ENCODE measurements at places on chromosomes 16 and 17. TPM values are rescaled to one million over a fixed set of nuclear protein-coding genes. Genes with fewer than 3 reads are reported as not detected.

HOXB6 gene
- 2.9 TPM for total RNA-seq

KCNH4 gene
- total RNA-seq = not detected

CTRL gene
- total RNA-seq = 0.49 TPM

VASN gene
- total RNA-seq = 20.6 TPM

PPM1E gene
- 0.89 TPM for total RNA-seq

ZPBP2 gene
- not detected for total RNA-seq

USP22 gene
- 137 TPM for total RNA-seq

TBC1D3B gene
- 0.39 TPM for total RNA-seq

CDR2L gene
- 3.6 TPM for total RNA-seq

SPDYE4 gene
- not detected for total RNA-seq

GGA3 gene
- 9.9 TPM for total RNA-seq

OTOP2 gene
- total RNA-seq = not detected

NTN1 gene
- total RNA-seq = 15.9 TPM

NRN1L gene
- not detected for total RNA-seq

ZNF469 gene
- 4.6 TPM for total RNA-seq

TMEM100 gene
- 21.2 TPM for total RNA-seq

TNFSF12 gene
- total RNA-seq = 4.5 TPM

ASIC2 gene
- 0.30 TPM for total RNA-seq

OSGIN1 gene
- 0.30 TPM for total RNA-seq

RPS6KB1 gene
- total RNA-seq = 37.5 TPM

TNP2 gene
- total RNA-seq = not detected

CCL3 gene
- total RNA-seq = 7.9 TPM

ANKS4B gene
- not detected for total RNA-seq
